IMR-90 (cell line): ENCODE measurements at places on chromosomes 2 and 18. TPM values are rescaled to one million over a fixed set of nuclear protein-coding genes. Genes with fewer than 3 reads are reported as not detected.

The CYP26B1 gene
- total RNA-seq, result not detected in 2 replicates

DNA sequence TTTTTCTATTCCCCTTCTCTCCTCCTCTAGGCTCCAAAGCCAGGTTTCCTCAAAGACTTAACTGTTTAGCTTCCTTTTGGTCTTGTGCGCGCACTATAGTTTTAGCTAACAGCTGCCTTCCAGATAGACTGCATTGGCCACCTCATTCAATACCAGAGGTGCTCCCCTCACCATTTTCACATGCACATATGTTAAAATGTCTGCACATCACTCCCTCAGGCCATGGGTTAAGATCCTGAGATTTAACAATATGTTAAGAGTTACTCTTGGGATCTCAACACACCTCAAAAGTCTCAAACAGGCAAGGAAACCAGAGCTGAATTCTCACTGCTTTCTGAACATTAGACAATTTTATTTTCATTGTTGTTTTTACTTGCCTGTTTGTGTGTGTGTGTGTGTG is 80.8 kb upstream of the MAP3K20 start:
- DNase-seq, result no peak

DNA sequence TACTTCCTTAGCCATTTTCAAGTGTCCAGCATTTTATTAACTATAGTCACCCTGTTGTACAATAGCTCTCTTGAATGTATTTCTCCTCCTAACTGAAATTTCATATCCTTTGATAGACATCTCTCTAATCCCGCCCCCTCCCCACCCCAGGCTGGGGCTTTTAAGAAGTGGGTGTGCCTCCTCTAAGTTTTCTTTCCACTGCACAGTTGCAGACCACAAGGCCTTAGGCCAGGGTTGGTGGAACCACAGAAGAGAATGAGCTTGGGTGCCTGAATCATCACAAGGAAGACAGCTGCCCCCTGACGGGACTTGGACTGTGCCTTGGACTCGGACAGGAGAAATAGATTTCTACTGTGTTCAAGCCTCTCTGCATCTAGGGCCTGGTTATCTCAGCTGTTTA is 193.4 kb downstream of the HAUS1 start:
- DNase-seq, result no peak

DNA sequence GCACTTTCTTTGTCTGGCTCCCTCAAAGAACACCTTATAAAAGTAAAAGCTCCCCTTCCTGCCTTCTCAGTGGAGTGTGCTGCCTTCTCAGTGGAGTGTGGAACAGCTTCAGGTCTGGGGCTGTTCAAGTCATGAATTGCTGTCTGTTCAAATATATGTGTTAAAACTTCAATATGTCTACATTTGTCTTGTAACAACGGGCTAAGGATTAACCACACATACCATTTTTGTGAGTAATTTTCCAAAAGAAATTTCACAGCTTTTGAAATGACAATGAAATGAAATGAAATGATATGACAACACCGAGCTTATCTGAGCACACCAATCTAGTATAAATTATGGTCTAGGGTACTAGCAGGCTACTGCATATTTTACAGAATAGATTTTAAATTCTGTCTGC is 42.9 kb downstream of the CABYR start:
- no peak for DNase-seq
